ENCODE measurements at places on chromosomes 7 and 10.

GRCh38 chr10:10421071-10421470, 596.6 kb upstream of the CELF2 start:
- no peak for DNase-seq

- no peak for DNase-seq
Measured at GRCh38 chr10:30454744-30455510, 20.9 kb downstream of the MAP3K8 start.

- DNase-seq, result no peak
Measured at GRCh38 chr7:144452064-144452463, 48.6 kb upstream of the NOBOX start.

GRCh38 chr10:116247691-116248090, 25.3 kb downstream of the GFRA1 start:
- DNase-seq, result no peak

GRCh38 chr10:44948642-44949041, 11.0 kb upstream of the RASSF4 start:
- no peak for DNase-seq

DNA sequence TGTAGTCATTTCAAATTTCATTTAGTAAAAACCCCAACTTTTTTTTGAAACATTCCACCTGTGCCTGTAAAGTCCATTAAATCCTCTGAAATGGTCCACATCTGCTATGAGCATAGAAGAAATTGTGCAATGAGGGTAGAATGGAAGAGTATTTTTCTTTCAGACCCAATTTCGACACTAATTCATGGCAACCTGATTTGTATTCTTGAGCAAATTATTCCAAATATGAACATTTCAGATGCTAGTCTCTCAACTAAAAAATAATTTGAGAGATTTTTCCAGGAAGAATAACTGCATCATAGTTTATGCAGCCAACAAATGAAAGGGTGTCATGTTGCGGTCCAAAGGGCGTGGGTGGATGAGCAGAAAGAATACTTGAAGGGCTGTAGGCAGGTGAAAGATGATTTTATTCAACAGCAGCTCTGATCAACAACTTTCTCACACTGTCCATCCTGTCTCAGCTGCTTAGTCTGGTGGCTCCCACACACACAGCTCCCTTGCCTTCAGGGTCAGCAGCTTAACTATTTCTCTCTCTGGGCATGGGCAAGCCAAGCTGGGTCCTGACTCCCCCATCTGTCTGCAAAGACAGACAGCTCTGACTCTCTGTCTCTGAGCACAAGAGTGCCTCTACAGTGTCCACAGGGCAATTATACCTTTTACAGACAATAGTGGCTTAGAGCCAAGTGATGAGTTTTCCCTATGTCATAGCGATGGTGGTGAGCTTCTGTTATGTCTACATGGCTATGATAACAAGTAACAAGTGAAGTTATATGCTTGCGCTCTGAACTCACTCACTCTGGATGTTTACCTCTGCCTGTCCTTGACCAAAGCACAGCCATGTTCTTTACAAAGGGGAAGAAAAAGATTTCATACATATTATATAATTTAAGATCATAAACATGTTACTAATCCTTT, 11.5 kb downstream of the STEAP2 start:
- DNase-seq, result no peak

- no peak for DNase-seq
Measured at GRCh38 chr7:6727663-6728062, 20.9 kb upstream of the ZNF12 start.

DNA sequence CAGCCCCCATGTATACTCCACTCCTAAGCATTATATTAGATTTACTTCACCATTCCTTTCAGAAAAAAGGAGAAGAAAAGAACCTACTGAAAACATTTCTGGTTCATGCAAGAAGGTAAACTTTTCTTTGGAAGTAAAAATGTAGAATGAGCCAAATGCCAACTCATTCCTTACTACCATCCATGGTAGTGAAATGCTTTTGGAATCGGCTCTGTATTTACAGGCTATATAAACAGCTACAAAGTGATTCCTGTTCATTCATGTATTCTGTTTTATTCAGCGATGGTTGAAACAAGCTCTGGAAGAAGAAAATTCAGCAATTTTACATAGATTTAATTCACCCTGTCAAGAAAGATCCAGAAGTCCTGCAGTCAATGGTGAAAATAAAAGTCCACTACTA, 91.6 kb downstream of the KMT2E start:
- no peak for DNase-seq

Data from Caki2 (cell line).